ENCODE measurements at places on chromosomes 7 and 10.
A peak's percentile ranks its signal among the peaks of the same experiment; 100 is the strongest.

DNA sequence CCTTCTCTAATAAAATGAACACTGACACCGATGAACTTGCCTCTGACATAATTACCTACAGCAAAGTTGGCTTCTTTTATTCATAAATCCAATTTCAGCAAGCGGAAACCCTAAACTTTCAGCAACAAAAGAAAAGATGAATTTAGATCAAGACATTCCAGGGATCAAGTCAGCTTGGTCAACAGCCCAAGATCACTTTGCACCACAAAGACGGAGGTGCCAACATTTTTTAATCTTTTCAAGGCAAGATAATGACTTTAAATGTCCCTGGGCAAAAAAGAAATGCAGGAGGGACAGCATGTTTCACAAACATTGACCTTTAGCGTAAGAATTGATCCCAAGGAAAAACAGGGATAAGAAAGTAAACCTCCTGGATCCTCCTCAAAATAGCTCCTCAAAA lies 636.9 kb downstream of the PARD3 start:
- no peak for DNase-seq

DNA sequence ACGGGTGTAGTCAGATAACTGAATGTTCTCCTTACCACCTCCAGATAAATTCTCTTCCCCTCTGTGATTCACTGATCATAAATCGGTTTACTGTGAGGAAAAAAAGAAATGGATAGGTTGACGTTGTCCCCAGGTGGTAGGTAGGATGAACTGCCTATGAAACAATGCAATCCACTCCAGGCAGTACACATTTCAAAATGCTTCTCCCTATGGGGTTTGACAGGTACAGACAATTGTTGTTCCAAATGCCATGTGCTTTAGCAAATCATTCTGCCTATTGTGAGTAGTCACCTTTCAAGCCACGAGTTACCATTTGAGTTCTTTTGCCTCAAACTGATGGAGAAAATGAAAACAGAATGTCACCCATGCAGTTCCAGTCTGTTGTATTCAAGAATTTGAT lies 21.8 kb downstream of the VIM start:
- DNase-seq = no peak

DNA sequence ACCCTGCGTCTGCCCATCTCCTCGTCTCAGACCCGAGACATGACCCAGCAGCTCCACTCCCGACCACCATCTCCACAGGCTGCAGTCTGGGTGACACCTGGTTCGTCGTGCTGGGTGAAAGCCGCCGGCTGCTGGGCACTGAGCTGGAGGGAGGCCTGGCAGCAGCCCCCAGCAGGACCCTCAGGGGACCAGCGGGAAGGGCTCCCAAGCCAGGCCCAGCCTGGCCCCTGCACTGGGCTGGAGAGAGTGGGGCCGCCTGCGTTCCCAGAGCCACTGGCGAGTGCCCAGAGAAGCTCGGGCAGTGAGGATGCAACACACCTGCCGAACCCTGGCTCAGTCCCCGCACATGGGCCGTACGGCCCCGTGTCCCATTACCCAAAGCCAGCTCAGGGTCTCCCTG lies 21.3 kb downstream of the CFAP46 start:
- no peak for DNase-seq

DNA sequence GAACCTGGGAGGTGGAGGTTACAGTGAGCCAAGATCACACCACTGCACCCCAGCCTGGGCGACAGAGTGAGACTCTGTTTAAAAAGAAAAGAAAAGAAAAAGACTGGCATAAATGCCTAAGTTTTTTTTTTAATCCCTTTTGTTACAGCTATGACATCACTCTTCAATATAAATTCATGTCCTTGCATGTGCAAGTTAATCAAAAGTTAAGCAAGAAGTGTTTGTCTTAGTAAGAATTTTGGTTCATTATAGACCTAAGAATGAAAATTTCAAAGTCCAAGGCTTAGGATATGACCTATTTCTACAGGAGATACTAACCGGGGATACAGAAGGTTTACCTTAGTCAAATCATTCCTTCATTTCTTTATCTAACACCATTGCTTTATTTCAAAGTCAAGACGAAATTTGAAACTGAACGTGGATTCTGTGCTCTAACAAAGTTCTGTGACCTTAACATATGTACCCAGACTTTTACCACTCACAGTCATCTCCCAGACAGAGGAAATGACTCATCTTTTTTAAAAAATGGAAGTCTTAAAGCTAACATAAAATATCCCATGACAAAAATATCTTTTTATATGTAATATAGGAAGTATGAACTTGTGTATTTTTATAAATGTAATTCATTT lies 29.3 kb upstream of the ITGB8 start:
- no peak for DNase-seq

- no peak for DNase-seq
These were observed 130.6 kb upstream of the BTBD16 start for GRCh38 chr10:122140461-122140902.

GRCh38 chr7:151076863-151077704 lies 3.5 kb downstream of the FASTK start:
- DNase-seq = no peak

- no peak for DNase-seq
These were observed 435.9 kb downstream of the PLXNA4 start for GRCh38 chr7:132140341-132140740.

DNA sequence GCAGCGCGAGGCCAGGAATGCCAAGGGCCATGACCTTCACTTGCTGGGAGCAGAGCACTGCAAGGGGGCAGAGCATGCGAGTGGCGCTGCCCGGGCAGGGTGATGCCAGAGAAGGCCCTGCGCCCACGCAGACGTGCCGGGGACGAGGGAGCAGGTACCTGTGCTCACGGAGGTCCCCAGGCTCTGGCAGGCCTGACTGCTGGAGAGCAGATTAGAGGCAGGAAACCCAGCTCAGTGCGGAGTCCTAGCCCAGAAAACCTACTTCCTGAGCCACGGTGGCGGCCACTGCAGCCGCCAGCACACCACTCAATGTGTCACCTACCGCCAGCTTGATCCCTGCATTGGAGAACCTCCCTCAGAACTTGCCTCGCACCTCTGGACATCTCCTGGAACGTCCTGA lies 148.4 kb downstream of the MAD1L1 start:
- no peak for DNase-seq

GRCh38 chr10:122113945-122114747 lies 125.2 kb downstream of the TACC2 start:
- no peak for DNase-seq

- no peak for DNase-seq
These were observed 39.2 kb upstream of the HPS1 start for GRCh38 chr10:98485959-98486358.

GRCh38 chr7:6621195-6622133 lies 6.1 kb downstream of the ZNF853 start:
- peak; percentile 4 for DNase-seq

DNA sequence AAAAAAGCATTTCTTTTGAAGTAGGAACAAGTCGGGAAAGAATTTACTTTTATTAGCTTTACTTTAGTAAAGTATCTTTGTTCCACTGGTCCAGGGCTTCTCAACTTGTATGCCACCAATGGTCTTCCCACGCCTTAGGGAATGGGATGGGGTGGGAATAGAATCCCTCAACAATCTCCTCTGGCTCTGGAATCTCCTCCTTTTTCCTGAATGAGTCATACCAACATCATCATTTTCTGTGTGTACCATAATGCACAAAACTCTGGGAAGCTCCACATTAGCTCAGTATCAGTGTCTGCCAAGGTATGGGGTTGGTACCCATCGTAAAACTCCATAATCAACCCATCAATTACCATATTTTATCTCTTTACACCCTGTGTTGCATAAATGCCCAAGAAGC lies 159.4 kb upstream of the BMPER start:
- no peak for DNase-seq

- no peak for DNase-seq
These were observed 116.3 kb downstream of the MLLT10 start for GRCh38 chr10:21650353-21650752.

DNA sequence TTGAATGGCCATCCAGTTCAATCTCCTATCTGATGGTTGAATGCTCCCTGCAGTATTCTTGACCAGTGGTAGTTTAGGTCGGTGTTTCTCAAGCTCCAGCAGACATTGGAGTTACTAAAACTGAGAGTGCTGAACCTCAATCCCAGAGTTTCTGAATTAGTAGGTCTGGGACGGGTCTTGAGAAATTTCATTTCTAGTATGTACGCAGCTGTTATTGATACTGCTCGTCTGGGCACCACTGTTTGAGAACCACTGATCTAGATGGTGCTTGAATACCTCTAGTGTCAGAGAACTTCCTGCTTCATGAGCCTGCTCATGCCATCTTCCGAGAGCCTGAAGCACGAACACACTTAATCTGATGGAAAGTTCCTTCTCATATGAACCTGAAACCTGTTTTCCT lies 99.4 kb upstream of the CREB5 start:
- DNase-seq = no peak

GRCh38 chr7:87445897-87446296 lies 29.6 kb downstream of the ABCB4 start:
- no peak for DNase-seq

DNA sequence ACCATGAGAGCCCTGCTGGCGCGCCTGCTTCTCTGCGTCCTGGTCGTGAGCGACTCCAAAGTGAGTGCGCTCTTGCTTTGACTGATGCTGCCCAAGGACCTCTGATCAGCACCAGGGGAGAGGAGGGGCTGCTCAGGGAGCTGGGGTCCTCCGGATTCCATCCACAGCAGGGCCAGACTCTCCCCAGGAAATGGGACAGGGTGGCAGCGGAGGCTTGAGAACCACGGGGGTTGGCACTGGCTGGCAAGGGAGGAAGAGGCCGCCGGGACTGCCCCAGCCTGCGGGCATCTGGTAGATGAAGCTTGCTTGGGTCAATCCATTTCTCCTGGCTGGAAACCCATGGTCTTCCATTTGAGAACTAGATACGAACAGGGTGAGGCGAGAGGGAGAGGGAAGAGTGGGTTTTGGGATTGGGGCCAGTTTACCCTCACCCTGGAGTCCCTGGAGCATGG lies 647 bp downstream of the PLAU start:
- DNase-seq = no peak

DNA sequence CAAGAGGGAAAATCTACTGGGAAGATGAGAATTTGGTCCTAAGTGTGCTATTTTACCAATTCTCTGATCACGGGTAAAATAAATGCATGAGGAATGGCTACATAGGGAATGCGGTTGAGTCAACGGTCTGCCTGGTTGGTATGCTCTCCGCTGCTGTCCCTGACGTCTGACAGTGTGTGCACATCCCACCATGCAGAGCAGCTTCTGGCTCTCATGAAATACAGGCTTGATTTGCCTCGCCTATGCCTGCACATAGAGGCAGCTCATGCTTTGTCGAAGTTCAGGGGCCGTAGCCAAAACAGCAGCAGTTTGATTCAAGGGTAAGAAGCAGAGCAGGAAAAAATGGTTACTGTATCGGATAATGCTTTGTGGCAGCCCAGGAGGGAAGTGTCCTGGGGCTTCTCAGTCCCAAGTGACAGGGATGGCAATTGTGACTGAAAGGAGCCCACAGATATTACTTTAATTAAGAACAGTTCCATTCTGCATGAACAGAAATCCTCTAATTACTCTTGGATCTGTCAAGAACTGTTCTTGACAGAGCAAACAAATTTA lies 268.4 kb upstream of the SLC26A5 start:
- no peak for DNase-seq

- no peak for DNase-seq
These were observed 276.9 kb downstream of the SKAP2 start for GRCh38 chr7:26587536-26587935.

DNA sequence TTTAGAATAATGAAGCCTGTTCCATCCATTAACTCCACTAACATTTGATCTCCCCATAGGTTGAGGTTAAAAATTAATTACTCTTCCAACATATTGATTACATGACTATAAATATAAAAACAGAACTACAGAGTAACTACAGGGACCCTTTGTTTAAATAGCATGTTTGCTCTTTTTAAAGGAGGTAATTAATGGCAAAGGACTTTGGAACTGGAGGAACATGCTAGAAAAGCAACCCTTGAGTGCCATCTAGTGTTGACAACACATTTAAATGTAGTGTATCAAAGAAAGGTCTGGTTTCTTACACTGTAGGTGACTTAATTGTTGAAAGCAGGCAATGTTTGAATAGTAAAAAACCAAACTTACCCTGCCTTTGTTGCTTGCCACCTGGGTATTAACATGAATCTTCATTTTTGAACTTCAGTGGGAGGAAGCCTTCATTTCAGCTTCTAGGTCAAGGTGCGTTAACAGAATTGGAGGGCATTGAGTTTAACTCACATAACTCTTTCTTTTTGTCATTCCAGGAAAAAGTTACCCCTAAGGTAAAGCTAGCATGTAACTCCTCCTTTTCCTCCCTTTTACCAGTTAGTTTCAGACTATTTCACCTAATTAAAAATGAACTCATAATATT lies 52.6 kb upstream of the CAPZA2 start:
- DNase-seq = peak; percentile 61

DNA sequence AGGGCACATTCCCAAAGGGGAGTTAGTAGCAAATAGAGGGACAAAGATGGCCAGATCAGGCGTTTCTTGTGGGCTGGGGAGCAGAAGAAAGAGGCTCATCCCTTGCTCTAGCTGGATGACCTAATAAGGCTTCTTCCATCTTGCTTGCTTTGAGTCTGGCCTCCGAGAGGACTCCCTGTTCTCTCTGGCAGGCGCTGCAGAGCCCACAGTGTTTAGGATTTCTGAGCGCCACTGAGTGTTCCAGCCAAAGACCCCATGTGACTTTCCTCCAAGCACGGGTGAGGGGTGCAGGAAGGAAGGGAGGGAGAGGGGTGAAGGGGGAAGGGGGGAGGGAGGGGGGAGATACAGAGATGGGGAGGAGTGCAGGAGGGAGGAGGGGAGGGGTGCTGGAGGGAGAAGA lies 203.8 kb upstream of the SVIL start:
- no peak for DNase-seq

DNA sequence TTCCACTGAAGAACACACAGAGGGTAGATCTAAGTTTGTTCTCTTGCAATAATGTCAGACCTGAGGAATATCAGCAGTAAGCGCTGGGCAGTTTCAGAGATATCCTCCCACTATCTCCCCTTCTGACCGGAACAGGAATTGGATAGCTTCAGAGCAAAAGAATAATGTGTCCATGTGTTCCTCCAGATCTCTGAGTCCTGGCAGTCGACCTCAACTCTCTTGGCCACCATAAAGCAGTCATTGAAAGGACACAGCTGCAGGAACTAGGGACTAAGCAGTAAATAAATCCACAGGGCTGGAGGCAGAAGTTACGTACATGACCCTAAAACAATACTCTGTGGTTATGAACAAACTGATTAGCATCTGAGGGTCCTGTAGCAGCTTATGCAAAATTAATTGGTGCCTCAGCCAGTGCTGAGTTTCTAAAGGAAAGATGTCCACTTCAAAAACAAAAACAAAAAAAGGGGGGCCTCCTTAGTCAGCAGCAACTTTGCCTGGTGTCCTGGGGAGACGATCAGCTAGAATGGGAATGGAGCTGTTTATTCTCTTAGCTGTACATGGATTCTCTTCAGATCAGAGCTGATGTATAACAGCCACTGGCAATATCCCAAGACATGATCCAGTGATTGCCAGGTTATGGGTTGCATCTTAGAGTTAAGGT lies 6.4 kb upstream of the PRTFDC1 start:
- no peak for DNase-seq

- DNase-seq = no peak
These were observed 44.9 kb downstream of the CAV1 start for GRCh38 chr7:116569737-116570136.

DNA sequence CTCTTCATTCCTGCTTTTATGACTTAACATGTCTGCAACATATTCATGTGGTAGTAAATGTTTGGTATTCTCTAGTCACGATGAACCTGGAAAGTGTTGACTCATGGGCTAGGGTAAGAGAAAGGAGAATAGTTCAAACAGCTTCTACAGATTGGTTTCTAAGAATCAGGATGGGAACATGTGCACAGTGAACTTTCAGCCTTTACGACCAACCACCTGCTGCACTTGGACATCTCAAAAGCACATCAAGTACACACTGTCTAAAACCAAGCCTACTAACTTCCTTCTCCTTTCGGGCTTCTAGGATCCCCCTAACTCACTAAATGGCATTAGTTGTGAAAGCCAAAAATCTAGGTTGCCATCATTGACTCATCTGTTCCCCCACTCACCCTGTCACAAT lies 85.5 kb downstream of the CUL2 start:
- no peak for DNase-seq

Measured in NCI-H1694 treated with DMSO at 0.1 percent for 48 hours (cell line).